ENCODE measurements at places on chromosomes 5 and 9.

DNA sequence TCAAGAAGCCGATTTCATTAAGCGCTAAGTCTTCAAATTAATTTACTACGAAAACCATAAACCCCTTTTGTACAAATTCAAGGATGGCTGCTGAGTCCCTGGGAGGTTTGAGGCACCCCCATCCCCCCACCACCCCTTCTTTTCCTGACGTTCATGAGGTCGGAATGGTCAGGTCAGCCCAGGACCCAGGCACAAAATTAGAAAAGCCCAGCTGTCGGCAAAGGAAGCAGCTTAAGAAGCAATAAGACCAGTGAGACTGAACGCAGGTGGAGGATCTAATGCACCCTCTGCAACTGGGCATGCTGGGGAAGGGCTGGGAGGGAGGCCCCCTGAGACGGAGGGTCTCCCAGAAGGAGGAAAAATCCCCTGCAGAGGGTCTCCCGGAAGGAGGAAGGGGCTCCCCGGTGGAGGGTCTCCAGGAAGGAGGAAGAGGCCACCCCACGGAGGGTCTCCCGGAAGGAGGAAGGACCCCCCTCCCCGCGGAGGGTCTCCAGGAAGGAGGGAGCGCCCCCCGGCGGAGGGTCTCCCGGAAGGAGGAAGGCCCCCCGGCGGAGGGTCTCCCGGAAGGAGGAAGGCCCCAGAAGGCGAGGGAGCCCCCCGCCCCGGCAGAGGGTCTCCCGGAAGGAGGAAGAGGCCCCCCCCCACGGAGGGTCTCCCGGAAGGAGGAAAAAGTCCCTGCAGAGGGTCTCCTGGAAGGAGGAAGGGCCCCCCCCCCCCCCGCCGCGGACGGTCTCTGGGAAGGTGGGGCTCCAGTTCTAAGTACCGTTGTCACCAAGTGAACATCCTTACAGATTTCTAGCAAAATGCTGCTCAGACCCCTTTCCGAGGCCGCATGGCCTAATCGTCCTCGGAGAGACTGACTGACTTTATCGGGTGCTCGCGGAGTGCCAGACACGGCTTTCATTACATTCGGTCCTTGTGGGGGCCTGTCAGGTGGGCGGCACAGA is 74.4 kb upstream of the FCN1 start:
- DNase-seq = no peak

GRCh38 chr5:160357394-160357793 is 13.0 kb downstream of the C1QTNF2 start:
- DNase-seq = no peak

DNA sequence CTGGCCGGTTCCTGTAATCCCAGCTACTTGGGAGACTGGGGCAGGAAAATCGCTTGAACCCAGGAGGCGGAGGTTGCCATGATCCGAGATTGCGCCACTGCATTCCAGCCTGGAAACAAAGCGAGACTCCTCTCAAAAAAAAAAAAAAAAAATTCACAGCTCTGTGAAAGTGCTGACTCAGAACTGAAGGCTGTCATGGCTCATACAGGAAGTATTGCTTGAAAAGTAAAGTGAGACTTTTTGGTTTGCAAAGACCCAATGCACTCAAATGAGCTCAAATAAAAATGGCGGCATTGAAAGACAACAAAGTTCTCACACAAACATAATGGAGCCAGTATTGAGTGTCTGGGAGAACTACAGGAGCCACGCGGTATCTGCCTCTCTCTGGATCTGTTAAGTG is 202.1 kb downstream of the FBXL7 start:
- DNase-seq = no peak

- DNase-seq = no peak
Observed at GRCh38 chr9:91035825-91036208, 234.2 kb downstream of the SYK start.

DNA sequence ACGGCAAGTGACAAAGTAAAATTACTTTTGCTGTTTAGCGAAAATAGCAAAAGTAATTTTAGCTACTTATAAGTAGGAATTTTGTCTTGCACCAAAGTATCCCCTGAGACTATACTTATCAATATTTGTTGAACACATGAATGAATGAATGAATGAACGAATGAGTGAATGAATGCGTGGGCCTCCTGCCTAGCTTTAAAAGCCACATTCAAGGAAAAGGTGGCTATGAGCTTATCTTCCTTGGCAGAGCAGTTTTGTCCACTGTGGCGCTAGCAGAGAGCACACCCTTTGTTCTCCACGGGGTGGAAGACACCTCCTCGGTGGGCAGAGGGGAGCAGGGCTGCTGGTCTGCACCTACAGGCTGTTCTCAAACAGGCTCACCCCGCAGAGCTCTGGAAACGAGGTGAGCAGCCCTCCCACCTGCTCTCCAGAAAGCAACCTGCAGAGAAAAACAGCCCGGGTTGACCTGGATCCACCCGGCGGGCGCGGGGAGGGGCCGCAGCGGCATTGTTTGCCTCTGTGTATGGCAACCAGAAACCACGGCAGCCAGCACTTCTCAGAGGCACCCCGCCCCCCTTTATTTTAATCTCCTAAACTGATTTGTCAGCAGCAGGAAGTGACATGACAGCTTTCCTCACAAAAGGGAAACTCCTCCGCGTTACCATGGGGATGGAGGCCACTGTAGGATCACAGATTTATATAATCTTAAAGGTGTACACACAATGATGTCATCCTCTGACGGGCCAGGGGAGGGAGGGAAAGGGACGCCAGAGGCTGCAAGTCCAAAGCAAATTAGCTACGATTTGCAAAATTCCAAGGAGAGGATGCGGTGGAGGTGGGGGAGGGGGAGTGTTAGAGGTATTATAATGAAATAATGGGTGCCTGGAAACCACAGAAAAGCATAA is 5.9 kb downstream of the DUSP1 start:
- peak; percentile 98 for DNase-seq

GRCh38 chr9:17970277-17970676 is 391.4 kb downstream of the SH3GL2 start:
- no peak for DNase-seq
